CD14-positive monocyte (primary cell): ENCODE measurements at places on chromosomes 12 and 14.

DNA sequence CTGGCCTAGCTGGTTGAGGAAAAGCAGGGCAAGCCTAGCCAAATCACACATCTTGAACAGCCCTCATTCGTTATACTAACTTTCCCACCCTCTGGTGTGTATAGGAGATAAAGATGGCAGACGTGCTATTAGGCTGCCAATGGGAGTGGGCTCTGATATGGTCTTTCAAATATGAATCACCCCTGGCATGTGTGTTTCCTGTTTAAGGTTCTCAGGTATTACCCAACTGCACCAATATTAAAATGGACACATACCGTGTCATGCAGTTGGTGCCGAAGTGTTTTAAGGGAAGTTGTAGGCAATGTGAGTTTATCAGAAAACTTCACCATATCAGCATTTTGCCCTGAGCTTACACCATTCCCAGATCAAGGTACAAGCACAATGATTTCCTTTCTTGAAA, 33.4 kb downstream of the CHST11 start:
- peaks cover 60% of the 10 kb centered on the region for H3K4me1 ChIP-seq
- H3K27me3 ChIP-seq: no peaks in the 10 kb centered on the region
- H3K4me3 ChIP-seq: no peak overlapping the region

- no peak overlapping the region for H3K4me3 ChIP-seq
- no peak for DNase-seq
- no peaks in the 10 kb centered on the region for H3K36me3 ChIP-seq
- no peaks in the 10 kb centered on the region for H3K4me1 ChIP-seq
These were observed 92.9 kb upstream of the EGLN3 start for GRCh38 chr14:34043627-34044372.

DNA sequence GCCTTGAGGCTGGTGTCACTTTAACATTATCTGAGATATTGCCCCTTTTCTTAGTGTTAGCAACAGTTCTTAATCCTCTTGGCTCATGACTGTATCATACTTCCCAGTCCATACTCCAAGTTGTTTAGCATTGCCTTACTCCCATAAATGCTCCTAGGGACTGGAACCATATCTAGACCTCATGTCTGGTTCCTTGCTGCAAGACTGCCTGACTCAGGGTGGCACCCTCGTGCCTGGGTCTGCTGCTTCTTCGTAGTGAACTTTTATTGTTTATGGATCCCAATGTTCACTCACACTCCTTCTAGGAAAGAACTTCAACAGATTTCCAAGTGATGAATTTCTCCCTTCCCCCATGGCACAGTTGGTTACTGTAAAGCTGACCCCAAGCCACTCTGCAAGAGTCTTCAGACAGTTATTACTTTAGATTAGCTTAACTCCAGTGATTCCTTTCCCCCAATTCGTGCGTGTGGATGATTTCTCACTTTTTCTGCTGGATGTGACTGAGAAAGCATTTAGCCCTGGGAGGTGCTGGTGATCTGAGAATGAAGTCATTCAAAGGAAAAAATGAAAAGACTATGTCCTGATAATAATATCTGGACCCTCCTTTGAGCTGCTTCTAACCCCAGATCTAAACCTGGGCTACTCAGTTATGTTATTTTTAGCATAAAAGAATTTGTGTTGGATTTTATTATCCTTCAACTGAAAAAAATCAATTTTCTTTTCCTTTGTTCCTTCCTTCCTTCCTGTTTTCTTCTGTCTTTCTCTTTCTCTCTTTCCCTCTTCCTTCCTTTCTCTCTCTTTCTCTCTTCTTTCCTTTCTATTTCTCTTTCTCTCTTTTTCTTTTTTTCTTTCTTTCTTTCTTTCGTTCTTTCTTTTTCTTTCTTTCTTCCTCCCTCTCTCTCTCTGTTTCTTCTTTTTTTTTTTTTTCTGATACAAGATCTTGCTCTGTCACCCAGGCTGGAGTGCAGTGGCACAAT, 47.5 kb upstream of the PPP1R12A start:
- no peaks in the 10 kb centered on the region for H3K27me3 ChIP-seq
- no peak for DNase-seq
- no peaks in the 10 kb centered on the region for H3K4me1 ChIP-seq
- H3K36me3 ChIP-seq: no peaks in the 10 kb centered on the region
- no peak overlapping the region for H3K4me3 ChIP-seq
- H3K27ac ChIP-seq: no peak overlapping the region

DNA sequence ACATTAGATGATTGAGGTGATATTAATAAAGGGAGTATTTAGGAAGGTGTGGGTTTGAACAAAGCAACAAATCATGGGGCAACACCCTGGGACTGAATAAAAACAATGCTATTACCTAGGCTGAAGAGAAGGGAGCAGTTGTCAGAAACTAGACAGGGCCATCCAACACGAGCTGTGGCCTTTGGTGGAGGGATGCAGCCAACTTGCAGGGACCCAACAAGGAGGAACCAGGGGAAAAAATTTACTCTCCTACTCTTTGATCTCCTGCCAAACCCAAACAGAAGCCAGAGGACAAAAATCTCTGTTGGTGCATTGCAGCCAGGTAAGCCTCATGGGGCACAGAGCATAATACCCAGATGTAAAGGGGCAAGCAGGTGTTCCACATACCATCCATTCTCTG, 12.0 kb downstream of the SLC39A2 start:
- H3K4me1 ChIP-seq: peaks cover 15% of the 10 kb centered on the region
- H3K27me3 ChIP-seq: no peaks in the 10 kb centered on the region
- no peak overlapping the region for H3K4me3 ChIP-seq
- H3K27ac ChIP-seq: no peak overlapping the region

- H3K27me3 ChIP-seq: no peaks in the 10 kb centered on the region
- no peaks in the 10 kb centered on the region for H3K36me3 ChIP-seq
- H3K27ac ChIP-seq: no peak overlapping the region
- DNase-seq: no peak
- no peaks in the 10 kb centered on the region for H3K4me1 ChIP-seq
These were observed 6.8 kb upstream of the RESF1 start for GRCh38 chr12:31952418-31952817.

DNA sequence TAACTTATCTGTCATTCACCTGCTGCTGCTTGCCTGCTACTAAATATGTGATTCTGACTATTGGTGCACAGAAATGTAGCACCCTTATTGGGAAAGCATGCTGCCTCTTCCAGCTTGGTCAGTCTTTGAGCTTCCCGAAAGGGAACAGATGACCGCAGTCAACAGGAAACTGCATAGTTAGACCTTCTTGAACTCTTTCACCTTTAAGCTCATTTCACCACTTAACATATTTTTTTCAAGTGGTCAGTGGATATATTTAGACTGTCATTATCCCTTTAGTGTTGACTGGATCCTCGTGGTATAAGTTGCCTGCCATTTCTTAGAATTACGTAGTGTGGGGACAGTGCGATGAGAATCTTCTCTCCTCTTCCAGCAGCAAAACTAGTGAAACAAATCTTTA, 224.9 kb downstream of the FBXL14 start:
- no peaks in the 10 kb centered on the region for H3K27me3 ChIP-seq
- peaks cover 3% of the 10 kb centered on the region for H3K36me3 ChIP-seq
- no peak overlapping the region for H3K4me3 ChIP-seq
- DNase-seq: no peak
- H3K4me1 ChIP-seq: no peaks in the 10 kb centered on the region

- no peak overlapping the region for H3K4me3 ChIP-seq
- DNase-seq: no peak
- H3K27ac ChIP-seq: no peak overlapping the region
These were observed 42.1 kb downstream of the LIMA1 start for GRCh38 chr12:50241178-50241577.

DNA sequence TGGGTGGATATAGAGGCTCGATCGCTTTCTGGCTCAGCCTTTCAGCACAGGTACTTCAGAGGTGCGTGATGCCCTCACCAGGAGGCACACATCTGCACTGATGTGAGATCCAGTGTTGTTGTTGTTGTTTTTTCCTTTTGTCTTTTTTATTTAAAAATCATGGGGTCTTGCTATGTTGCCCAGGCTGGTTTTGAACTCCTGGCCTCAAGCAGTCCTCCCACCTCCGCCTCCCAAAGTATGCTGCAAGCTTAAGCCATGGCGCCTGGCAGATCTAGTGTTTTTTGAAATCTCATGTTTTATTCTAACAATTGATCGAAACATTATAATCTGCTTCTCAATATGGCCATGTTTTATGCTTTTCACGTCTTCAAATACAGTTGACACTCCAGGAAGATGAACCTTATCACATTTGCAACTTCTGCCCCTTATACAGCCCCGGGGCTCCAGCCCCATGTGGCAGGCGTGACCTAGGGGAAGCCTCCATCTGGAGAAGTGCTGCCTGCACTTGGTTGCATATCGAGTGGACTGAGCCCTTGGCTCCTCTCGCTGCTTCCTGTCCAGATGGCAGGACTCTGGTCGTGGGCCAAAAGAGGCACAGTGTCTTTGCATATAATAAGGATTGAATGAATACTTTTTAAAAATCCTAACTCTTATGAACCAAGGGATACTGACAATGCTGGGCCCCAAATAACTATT, 71.7 kb downstream of the TRAF3 start:
- no peaks in the 10 kb centered on the region for H3K27me3 ChIP-seq
- H3K27ac ChIP-seq: no peak overlapping the region
- H3K36me3 ChIP-seq: no peaks in the 10 kb centered on the region
- peaks cover 25% of the 10 kb centered on the region for H3K4me1 ChIP-seq
- no peak overlapping the region for H3K4me3 ChIP-seq
